NCI-H460 (cell line): ENCODE measurements at places on chromosomes 7 and 10. TPM values are rescaled to one million over a fixed set of nuclear protein-coding genes. Genes with fewer than 3 reads are reported as not detected.

Gene HTRA1
- 40.7 and 42.5 TPM in 2 replicates for total RNA-seq

Gene HOXA7
- 3.8 and 4.1 TPM in 2 replicates for total RNA-seq

Gene DRGX
- total RNA-seq: not detected in 2 replicates

GRCh38 chr7:44587843-44588711 lies 6.0 kb upstream of the TMED4 start:
- DNase-seq: peak; percentile 64

DNA sequence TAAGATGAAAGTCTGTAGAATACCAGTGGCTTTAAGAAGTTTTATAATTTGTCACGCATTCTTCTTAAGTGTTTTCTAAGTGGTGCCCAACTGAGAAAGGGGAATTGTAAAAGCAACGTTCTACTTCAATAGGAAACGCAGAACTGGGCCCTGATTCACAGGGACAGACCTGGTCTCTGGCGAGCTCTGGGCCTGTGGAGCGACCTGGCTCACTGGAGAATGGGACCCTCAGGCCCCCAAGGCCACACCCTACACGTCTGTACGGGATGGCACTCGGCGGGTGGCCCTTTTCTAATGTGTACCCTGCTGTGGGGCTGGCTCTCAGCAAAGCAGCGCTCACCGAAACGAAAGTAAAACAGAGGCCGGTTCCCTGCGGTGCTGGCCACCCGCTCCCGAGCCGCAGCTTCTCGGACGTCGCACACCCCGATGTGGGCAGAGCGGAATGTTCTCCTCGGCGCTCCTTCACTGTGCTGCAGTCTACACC lies 205.0 kb downstream of the DIP2C start:
- DNase-seq: no peak

DNA sequence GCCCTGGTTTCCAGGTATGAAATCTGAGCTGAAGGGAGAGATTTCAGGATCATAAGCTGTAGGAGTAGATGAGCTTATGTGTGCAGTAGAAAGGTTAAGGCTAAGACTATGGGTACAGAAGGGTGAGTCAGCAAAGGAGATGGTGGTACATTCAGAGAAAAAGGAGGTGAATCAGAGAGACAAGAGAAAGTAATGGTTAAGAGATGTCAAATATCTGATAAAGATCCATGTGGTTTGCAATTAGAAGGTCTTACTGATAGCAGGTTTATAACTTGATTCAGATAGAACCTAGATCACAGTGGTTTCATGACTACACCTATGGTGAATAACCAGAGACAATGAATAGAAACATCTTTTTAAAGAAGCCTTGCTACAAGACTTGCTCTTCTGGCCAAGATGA lies 4.5 kb upstream of the NPY start:
- no peak for DNase-seq

GRCh38 chr10:21487416-21488180 lies 37.9 kb downstream of the SKIDA1 start:
- no peak for DNase-seq
